NCI-H187 treated with DMSO at 0.1 percent for 48 hours (cell line): ENCODE measurements at places on chromosomes 1 and 21.

DNA sequence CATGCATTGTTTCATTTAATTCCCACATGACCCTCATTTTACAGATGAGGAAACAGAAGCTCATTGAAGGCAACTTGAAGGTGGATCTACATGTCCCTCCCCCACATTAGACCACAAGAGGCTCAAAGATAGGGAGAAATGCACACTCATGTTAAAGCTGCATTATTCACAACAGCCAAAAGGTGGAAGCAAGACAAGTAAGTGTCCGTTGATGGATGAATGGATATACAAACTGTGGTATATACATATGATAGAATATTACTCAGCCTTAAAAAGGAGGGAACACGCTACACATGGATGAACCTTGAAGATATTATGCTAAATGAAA lies 149.7 kb upstream of the JUN start:
- DNase-seq: no peak

- no peak for DNase-seq
These were observed 213.7 kb downstream of the KCNH1 start for GRCh38 chr1:210920258-210920657.

DNA sequence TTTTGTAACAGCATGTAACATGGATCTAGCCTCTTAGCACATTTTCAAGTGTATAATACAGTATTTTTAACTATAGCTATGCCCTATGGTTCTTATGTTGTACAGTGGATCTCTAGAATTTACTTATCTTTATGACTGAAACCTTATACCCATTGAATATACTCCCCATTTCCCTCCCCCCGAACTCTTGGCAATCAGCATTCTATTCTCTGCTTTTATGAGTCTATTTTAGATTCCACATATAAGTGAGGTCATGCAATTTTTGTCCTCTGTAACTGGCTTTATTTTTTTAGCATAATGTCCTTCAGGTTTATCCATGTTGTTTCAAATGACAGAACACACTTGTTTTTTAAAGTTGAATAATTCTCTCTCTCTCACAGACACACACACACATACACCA lies 3.1 kb upstream of the GBP6 start:
- DNase-seq: no peak

DNA sequence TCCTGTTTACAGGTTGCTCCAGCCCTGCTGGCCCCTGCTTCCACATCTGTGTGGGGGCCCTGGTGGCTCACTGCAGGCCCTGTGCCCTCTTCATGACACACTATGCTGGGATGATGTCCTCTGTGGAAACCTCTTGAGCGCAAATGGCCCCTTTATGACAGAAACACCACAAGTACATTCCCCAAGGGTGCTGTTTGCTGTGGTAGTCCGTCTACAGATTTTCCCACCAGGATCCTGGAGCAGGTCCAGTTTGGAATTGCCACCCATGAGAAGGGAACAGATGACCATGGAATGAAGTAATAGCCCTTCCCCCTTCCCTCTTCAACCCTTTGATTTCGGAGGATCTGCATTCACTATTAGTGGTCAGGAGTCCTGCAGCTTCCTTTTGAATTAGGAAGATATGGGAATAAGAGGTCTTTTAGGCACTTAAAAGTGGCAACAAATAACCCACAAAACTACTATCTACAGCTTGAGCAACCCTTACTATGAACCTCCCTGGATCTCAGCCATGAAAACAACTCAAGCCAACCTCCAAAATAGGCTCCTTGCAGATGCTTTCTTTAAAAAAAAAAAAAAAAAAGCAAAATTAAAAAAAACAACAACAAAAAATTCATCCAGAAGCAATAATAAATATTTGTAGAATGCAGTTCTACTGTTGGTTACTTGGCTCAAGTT lies 121.9 kb upstream of the TSPAN2 start:
- DNase-seq: no peak

DNA sequence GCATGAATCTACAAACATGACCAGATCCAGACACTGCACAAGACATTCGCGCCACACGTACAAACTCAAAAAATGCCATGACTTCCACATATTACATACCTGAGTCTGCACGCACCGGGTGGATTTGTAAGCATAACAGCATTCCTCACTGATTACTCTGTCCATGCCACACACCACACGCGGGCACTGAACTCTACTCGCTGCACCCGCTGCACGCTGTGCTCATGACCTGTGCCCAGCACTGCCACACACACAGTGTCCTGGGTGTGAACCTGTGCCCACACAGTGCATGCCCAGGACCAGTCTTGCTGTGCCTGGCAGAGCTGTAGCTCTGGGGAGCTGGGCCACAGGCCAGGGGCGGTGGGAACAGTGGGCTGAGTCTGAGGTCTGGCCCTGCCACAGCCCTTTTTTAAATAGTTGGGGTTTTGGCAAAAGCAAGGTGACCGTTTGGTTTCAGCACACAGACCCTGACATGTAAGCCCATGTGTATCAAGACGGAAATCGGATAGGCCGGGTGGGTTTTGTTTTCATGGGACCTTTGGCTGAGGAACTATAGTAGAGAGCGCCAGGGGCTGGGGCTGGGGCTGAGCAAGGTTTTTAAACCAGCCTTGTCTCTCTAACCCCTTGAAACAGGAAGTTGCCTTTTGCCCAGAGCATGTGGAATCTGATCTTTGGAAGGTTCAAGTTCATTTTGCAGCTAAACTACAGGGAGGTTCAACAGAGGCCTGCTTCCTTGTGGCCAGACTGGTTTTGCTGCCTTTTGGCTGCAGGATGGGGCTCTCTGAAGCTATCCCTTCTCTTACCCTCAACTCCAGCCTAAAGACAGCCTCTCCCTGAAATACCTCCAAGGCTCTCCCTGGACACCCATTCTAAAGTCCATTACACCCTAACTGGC lies 12.3 kb upstream of the GOLT1A start:
- DNase-seq: no peak

DNA sequence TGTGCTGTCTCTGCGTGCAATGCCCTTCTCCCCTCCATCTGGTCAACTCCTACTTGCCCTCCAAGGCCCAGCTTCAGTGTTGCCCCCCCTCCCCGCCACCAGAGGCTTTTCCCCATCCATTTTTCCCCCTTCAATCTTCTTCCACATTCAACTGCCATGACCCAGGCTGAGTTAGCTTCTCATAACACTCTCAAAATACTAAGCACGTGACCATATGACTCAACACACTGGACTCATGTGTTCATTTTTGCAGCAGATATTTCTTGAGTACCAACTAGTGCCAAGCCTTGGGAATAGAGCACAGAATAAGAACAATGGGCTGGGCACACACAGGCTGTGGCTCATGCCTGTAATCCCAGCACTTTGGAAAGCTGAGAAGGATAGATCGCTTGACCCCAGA lies 132.1 kb downstream of the IGSF21 start:
- no peak for DNase-seq

DNA sequence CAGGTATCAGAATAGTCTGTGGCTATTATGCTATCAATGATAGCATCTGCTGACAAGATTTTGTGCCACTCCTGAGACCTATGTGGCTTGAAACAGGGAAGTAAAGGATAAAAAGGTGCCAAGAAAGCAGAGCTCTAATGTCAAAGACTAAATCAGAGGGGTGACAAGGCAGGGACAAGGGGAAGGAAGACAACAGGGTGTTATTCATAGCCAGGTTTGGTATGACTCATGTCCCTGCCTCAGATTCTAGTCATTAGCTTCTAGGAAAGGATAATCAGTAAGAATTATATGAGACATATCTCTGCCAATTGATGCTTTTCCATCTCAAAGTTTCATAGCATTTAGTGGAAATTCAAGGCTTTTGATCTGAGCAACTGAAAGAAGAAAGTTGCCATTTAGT lies 31.8 kb upstream of the PLD5 start:
- no peak for DNase-seq

DNA sequence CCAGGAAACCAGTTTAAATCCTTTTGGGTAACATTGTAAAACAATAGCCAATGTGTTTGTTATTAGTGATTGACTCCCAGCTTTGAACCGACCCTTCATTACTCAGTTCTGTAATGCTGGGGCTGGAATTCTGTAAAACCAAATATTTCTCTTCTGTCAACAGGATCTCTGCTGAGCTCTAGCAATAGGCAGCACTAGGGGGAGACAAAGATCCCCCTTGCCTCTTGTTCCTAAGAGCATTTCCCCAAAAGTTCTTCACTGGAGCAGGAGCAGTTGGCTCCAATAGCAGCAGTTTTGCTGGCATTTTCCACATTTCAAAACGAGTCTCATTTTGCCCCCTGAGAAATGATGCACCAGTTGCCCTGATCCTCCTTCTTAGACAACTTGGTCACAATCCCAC lies 1671.1 kb downstream of the MRPL39 start:
- no peak for DNase-seq

GRCh38 chr1:38133304-38133703 lies 86.7 kb upstream of the POU3F1 start:
- no peak for DNase-seq

- no peak for DNase-seq
These were observed 24.8 kb downstream of the CSF1 start for GRCh38 chr1:109935451-109935900.

DNA sequence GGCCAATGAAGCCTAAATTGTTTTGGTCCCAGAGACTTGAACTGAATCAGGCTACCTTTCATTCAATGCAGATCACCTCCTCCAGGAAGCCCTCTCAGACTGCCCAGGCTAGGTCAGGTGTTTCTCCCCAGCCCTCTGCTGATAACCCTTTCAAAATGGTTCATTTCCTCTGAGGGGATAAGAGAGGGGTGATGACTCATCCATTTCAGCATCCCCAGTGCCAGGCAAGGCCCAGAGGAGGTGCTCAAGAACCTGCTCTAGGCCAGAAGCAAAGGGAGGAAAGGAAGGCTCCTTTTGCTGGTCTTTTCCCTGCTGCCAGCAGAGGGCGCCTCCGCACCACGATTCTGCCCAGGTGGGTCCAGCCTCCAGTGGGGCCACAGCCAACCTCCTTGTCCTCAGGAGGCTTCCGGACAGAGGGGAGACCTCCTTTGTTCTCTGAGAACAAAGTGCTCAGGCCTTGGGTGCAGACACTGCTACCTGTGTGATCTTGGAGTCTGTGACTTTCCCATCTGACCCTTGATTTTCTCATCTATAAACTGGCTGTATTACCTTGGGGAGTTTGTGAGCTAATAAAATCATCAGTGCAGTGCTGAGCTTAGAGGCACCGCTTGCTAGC lies 45.3 kb upstream of the ARHGEF10L start:
- no peak for DNase-seq

DNA sequence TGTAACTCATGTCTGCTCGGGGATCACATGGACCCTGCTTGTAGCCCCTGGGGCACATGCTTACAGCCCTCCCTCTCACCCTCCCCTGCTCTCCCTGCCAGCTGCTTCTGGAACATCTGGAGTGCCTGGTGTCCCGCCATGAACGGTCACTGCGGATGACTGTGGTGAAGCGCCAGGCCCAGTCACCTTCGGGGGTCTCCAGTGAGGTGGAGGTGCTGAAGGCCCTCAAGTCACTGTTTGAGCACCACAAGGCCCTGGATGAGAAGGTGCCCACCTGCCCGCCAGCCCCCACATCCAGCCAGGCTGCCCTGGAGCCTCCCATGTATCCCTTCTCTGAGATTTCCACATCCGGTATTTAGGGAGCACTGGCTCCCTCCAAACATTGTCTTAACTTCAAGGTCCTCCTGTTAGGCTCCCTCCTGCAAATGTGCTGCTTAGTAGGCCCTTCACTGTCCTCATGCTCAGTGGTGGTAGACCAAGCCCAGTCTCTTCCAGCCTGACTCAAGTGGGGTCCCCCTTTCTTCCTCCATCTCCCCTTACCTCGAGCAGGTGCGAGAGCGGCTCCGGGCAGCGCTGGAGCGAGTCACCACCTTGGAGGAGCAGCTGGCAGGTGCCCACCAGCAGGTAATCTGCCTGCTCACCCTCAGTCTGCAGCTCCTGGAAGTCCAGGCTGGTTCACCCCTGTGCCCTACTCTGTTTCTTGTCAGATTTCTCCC lies 17.7 kb downstream of the PPFIA4 start:
- DNase-seq: no peak
